ENCODE measurements at places on chromosomes 16 and 17.

GRCh38 chr17:48126532-48126850, 18.9 kb downstream of the SNX11 start:
- no peak for DNase-seq

GRCh38 chr16:19029980-19030379, 37.4 kb upstream of the COQ7 start:
- no peak for DNase-seq

DNA sequence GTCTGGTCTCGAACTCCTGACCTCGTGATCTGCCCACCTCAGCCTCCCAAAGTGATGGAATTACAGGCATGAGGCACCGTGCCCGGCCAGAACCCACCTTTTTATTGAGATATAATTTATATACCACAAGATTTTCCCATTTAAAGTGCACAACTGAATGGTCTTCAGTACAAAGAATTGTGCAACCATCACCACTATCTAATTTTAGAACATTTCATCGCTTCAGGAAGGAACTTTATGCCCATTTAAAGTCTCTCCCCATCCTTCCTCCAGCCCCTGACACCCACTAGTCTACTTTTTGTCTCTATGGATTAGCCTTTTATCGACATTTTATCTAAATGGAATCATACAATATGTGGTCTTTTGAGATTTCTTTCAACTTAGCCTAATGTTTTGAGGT, 25.4 kb upstream of the HELZ start:
- DNase-seq = no peak

- DNase-seq = no peak
Measured at GRCh38 chr17:67411397-67411796, 34.3 kb downstream of the PITPNC1 start.

GRCh38 chr16:27721531-27722181, 171.7 kb downstream of the KATNIP start:
- DNase-seq = no peak

DNA sequence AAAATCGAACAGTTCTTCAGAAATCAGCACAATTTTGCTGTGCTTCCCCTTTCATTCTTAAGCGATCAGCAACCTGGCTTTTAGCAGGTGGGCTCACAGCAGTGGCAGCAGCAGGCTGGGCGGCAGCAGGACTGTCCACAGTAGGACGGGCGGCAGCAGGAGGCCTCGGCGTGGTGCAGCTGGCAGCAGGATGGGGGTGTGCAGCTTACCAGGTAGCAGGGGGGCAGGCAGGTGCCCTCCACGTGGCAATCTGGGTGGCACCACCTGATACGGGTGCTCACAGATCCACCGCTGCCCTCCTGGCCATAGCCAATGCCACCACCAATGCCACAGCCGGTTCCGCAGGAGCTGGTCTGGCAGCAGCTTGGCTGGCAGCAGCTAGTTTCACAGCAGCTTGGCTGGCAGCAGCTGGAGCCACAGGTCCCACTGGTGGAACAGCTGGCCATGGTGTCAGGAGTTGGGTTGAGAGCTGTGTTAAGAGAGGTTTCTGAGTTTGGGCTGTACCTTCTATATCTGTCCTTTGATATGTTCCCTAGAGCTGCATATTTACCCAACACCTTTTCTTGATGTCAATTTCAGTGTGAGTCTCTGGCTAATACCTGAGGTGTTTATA, at the start of gene KRTAP1-4:
TSS of gene KRTAP1-4 (minus strand) at position 563 of the 613 bp plus-strand sequence. CDS start at position 446, 117 bp downstream.
- DNase-seq = no peak

GRCh38 chr17:57357830-57358430, 101.6 kb downstream of the MSI2 start:
- no peak for DNase-seq

- no peak for DNase-seq
Measured at GRCh38 chr16:69116256-69116875, 10.9 kb downstream of the HAS3 start.

DNA sequence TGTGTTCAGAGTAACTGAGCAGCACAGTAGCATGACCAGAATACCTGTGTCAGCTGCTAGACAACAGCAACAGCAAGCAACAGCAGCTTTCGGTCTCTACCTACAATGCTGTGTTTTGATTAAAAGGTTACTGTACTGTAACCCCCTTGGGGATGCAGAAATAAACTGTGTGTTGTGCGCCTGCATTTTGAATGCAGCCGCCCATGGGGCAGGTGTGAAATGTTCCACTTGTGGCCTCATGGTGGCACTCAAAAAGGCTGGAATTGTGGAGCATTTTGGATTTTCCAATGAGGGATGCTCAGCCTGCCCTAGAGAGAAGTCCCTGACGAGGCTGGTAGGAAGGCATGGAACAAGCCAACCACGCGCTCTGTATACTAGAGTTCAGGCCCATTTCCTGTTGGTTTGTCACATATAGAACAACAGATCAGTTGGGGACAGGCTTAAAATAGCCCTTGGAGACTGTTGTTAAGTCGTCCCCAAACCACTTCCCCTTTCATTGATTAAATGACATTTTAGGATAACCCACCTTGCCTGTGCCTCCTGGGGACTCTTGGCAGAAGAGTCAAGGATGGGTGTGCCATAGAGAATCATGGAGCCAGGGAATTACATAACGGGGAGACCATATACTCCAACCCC, 27.1 kb downstream of the SCPEP1 start:
- no peak for DNase-seq

DNA sequence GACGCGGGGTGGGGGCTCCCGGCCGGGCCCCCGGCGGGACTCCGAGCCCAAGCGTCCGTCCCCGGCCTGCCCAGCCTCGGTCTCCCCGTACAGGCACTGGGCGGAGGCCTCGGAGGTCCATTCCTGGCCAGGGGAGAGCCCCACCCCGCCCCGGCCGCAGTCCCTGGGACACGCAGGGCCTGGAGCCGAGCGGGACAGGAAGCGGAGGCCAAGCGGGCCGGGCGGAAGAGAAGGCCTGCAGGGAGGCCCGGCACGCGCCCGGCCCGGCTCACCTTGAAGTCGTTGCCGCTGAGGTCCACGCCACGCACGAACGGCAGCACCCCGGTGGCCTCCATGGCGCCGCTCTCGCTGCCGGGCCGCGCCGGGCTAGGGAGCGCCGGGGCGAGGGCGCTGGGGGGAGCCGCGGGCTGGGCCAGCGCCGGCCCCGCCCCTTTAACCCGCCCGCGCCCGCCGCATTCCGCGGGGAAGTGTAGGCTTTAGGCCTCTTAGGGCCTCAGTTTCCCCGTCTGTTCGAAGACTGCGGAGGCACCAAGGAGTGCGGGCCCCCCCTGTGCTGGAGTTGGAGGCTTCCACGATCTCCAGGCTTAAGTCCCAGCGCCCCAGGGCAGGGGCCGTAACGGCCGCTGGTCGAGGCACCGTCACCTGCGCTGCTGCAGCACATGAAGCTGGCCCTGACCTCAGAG, at the start of gene FLII:
TSS of gene FLII (minus strand) at position 383 of the 683 bp plus-strand sequence. CDS start at position 335, 48 bp downstream.
- DNase-seq = peak; percentile 58

- no peak for DNase-seq
Measured at GRCh38 chr17:34360601-34361270, 2.3 kb downstream of the CCL1 start.

GRCh38 chr16:11142951-11143350, 113.1 kb downstream of the SOCS1 start:
- DNase-seq = no peak

GRCh38 chr17:78272181-78272913, 40.9 kb downstream of the TMEM235 start:
- peak; percentile 77 for DNase-seq

GRCh38 chr17:74807441-74807840, 31.3 kb upstream of the NAT9 start:
- no peak for DNase-seq

- no peak for DNase-seq
Measured at GRCh38 chr16:82829301-82829700, 202.5 kb downstream of the CDH13 start.

- no peak for DNase-seq
Measured at GRCh38 chr17:57773557-57773956, 28.5 kb upstream of the CCDC182 start.

DNA sequence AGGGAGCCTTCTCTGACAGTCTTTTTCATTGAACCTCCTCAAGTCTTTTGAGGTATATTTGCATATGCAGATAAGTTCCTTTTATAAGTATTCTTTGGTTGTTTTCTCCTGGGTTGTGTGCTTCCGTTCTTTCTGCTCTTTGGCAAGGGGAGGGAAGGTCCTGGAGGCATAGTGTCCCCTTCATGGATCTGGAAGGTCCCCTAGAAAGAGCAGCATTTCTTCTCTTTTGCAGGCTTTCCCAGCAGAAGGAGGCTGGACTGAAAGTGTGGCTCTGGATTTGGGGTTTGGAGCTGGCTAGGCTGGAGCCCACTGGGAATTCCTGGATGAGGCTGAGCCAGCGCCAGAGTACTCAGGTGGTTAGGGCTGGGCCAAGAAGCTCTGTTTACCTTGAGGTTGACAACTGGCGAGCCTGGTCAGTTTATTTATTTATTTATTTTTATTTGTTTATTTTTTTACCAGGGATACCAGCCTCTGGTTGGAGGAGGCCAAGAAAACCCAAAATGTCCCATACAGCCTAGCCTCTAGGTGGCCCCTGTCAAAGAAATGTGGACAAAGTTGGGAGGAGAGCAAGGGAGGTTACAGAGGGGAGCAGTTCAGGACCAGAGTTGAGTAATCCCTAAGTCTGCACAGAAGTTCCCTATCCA, 5.4 kb upstream of the TOP2A start:
- no peak for DNase-seq

GRCh38 chr16:82470620-82471152, 156.1 kb upstream of the CDH13 start:
- DNase-seq = no peak

DNA sequence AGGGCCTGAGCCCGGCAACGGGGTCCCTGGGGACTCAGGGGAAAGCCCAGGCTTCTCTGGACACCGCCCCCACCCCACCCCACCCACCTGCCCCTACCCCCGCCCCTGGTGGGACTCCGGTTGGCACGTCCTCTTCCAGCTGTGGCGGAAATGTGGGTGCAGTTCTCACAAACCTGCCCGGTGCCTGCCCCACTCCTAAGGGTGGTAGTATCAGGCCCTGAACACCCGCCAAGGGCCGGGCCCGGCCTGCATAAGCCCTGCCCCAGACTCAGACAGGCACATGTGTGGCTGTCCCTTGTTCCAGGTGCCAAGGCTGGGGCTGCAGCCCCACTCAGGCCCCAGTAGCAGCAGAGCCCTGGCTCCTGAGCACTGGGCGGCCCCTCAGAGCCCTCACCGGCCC, 58.1 kb downstream of the ACTG1 start:
- no peak for DNase-seq

DNA sequence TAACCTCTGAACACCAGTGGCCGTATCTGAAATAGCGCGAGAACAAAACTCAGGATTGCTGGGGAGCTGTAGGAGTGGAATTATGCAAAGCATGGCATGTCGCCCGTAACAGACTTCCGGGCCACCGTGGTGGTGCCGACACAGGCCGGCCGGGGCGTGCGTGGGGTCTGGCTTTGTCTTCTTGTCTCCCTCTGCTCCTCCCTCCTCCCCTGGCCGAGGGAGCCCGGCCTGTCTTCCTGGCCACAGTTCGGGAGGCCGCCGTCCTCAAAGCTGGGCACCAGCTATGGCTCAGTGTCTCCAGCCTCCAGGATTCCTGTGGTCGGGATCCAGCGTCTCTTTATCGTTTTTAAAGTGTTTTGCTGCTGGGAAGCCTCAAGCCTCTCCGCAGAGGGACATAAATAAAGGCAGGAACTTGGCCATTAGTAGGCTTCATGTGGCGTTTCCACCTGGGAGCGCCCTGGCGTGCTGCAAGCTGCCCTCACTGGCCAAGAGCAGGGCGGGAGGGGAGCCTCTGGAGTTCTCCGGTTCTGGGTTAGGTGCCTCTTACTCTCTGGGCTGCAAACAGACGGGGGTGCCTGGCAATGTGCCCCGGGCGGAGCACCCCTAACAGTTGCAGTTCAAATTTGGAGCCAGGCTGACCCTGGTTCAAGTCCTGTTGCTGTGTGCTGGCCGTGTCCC, 22.0 kb upstream of the NPTX1 start:
- DNase-seq = no peak

- no peak for DNase-seq
Measured at GRCh38 chr17:60103957-60104356, 25.2 kb upstream of the HEATR6 start.

DNA sequence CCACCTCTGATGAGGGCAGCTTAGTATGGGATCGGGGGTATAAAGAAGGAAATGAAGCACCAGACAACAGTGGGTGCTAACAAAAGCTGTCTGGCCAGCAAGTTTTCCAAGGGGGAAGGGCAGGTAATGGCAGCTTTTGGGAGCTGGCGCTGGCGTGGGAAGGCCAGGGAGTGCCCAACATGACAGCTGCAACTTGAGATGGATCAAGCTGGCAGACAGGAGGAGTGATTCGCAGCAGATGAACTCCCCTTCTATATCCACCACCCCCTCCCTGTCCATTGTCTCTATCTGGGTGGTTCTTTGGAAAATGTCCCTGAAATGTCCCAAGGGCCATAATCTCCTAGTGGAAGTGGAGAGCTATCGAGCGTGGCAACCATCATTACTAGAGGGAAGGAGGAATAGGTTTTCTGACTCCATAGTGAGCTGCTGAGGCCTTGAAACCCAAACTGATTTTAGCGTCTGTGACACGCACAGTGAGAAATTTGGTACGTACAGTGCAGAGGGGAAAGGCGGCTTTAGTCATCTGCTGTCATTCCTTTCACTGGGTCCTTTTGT, 4.8 kb upstream of the INPP5K start:
- no peak for DNase-seq

GRCh38 chr16:87143661-87144121, 173.5 kb downstream of the C16orf95 start:
- no peak for DNase-seq

GRCh38 chr16:48081656-48082055, 74.1 kb downstream of the ABCC12 start:
- DNase-seq = no peak

DNA sequence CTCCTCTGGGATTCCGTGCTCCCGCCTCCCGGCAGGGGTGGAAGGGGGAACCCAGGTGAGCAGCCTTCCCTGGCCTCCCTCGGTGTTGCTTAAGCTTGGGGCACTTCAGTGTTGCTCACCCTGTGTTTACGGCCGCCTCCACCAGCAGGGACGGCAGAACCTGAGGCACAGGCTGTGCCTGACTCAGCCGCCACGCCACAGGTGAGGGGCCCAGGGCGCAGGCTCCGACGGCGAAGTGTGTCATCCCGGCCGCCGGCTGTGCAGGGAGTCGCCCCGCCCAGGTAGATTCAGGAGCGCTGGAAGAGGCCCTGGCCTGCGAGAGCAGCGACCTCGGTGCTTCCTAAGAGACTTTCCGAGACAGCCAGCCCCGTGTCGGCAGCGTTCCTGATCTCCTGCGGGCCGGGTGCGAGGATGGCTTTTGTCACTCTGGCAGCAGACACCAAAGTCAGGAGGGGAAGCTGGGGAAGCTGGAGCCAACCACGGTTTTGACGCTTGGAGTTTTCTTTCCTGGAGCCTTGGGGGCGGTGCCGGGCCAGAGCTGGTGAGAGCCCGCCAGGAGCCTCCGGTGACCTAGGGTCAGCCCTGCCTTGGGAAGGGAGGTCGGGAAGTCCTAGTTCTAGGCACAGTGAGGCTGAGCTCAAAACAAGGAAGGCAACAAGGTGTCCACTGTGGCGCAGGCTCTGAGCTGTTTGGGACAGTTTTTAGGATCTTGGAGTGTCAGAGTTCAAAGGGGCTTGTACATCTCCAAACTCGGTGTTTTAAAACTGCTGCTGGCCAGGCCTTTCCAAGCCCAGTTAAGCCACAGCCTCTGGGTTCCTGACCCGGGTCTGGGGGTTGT, 2.1 kb downstream of the GSE1 start:
- peak; percentile 32 for DNase-seq

Measured in CD4-positive, alpha-beta T cell treated with Interleukin-1 beta for 1 hour (primary cell).